ENCODE measurements at places on chromosomes 11 and 22.
A peak's percentile ranks its signal among the peaks of the same experiment; 100 is the strongest.

DNA sequence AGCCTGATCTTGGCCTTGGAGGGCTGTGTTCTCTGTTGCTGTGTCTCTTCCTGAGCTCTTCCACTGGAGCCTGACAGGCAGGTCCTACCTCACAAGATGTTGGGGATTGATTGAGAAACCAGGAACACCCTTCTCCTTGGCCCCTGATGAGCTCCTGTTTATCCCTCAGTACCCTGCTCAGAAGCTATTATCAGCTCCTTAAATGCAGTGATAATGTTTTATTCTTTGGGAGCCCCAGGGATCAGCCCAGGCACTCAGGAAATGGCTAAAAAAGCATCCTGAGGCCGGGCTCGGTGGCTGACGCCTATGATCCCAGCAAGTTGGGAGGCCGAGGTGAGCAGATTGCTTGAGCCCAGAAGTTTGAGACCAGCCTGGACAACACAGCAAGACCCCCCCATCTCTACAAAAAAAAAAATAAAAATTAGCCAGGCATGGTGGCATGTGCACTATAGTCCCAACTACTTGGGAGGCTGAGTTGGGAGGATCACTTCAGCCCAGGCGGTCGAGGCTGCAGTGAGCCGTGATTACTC lies 4.9 kb upstream of the PHLDA2 start:
- DNase-seq: no peak

- no peak for DNase-seq
Observed at GRCh38 chr22:42939451-42939881, 75.5 kb downstream of the PACSIN2 start.

GRCh38 chr11:46337626-46338345 lies 9.5 kb upstream of the DGKZ start:
- no peak for DNase-seq

DNA sequence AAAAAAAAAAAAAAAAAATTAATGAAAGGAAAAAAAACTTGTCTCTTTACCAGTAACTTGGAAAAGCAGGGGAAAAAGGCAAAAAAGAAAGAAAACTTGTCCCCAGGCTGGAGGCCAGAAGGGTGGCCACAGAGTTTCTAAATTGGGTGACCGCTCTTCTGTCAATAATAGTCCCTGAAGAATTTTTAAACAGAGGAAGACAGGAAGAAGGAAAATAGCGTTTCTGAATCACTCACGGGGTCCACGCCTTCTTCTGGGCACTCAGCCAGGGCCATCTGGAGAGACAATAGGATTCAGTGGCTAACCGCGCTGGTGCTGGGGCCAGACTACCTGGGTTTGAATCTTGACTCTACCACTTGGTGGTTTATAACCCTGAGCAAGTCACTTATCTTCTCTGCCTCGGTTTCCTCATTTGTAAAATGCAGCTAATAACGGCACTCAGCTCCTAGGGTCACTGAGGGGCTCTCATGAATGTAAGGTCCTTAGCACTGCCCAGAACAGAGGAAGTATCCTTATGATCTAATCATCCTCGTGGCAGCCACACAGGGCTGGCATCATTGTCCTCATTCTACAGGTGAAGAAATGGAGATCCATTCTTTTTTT lies 7.0 kb downstream of the C11orf86 start:
- no peak for DNase-seq

- DNase-seq: no peak
Observed at GRCh38 chr22:38443628-38444521, 11.1 kb downstream of the KCNJ4 start.

DNA sequence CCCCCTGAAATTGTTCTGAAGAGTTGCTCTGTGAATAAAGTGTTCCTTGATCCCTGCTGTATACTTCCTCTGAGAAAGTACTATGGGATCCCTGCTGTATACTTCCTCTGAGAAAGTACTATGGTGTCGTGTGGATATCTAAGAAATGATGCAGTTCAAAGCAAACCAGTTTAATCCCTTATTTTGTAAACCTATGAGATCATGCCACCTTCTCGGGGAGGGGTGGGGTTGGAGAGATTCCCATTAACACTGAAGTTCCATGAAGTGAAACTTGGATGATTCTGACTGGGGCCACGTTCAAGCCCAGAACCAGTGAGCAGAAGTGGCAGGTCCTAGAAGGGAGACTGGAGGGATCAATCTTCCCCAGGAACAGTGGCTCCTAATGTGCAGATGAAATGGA lies 13.0 kb upstream of the TP53AIP1 start:
- no peak for DNase-seq

DNA sequence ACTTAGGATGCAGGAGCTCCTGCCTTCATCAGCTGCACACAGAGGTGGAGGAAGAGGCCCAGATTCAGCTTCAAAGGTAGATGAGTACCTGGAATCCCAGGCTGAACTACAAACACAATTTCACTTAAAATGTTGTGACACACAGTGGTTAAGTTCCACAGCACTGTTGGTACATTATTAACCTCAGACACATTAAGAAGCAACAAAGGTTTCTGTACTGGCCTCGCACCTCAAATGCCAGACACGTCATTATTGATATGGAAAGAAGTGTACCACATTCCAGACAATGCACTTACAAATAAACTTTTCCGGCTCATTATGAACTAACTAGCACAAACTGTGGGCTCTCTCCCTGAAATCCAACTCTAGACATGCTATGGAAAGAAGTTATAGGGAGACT lies 34.6 kb downstream of the PRDM10 start:
- DNase-seq: no peak

DNA sequence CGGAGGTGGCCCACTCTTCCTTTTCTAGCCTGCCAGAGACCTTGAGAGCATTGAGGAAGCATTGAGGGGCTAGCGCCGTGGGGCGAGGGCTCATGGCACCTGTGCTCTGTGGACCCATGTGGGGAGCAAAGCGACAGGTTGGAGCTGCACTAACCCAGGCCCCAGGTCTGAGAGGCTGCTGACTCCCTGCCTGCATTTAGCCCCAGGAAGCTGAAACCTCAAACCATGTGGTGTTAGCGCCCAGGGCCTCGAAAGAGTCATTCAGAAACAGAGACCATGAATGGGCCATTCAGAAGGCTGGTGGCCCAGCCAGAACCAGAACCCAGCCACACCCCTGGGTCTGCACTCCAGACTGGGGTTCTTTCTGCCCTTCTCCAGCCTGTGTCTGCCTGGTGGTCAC lies 88.6 kb downstream of the BCR start:
- no peak for DNase-seq

DNA sequence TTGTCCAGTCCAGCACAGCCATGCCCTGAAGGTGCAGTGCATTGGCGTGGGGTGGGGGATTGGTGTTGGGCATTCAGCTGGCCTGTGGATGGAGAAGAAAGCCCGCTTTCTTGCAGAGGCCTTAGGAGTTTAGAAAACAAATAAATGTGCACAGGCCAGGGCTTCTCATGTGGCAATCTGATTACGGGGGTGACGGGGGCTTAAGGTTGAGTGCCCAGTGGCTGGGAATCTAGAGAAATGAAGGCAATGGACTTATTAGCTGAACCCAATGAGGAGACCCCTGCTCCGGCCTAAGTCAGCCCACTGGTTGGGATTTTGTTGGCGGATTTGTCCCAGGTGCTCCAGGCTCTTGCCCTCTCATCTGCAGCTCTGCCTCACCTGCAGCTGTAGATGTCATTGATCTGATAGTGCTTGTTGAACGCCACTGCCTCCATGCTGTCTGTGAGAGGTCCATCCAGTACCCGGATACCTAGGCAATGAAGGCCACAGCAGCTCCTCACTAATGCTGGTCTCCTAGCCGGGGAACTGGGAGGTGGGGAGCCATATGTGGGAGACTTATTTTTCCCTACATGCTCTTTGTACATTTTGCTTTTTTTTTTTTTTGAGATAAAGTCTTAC lies 6.2 kb downstream of the PCSK7 start:
- no peak for DNase-seq

DNA sequence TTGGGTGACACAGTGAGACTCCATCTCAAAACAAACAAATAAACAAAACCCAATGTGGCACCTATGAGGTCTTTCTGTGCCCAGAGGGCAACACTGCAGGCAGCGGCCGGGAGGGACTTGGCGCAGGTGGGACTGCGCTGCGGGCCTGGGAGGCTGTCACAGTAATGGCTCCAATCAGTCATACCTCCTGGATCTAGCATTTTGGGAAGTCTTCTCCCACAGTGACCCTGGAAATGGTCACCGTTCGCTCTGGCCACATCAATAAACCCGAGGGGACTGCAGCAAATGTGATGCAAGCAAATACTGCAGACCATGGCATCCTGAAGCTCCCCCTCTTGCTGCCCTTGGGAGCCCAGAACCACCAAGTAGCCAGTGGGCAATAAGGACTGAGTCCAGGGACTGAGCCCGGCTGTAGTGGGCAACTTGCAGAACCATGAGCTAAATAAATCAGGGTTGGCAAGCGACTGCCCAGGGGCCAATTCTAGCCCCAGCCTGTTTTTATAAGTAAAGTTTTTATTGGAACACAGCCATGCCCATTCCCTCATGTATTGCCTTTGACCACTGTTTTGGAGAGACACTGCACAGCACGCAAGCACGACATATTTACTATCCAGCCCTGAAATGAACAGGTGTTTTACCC lies 15.4 kb downstream of the SHANK2 start:
- no peak for DNase-seq

DNA sequence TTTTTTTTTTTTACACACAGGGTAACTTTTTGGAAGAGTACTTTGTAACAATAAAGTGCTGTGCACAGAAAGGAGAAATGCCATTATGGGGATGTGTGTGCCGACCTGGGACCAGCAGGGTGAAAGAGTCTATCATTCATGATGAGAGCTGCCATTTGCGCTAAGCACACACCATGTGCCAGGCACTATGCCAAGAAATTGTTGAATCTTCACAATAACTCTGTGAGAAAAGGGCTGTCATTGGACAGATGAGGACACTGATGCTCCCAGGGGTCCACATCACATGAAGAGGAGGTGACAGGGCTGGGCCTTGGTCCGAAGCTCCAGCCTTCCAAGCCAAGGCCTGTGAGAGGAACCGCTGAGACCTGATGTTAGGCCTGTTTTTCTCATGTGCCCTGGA lies 5.6 kb downstream of the DUSP18 start:
- DNase-seq: no peak

DNA sequence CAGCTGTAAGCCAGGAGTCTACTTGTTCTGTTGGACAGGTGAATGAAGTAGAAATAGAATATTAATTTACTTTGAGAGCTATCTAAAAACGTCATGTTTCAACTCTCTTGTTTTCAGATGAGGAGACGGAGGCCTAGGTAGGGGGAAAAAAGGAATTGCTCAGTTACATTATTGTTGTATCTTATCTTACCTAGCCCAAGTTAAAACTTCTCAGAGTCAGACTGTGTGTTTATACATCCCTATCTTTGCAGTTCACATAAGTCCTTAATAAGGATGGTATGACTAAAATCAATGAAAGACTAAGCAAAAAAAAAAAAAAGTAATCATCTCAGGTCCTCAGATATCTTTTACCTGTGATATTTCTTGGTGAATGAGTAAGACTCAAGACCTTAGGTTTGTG lies 62.8 kb downstream of the TEAD1 start:
- DNase-seq: no peak

- DNase-seq: no peak
Observed at GRCh38 chr22:27004434-27004833, 347.0 kb downstream of the MIAT start.

DNA sequence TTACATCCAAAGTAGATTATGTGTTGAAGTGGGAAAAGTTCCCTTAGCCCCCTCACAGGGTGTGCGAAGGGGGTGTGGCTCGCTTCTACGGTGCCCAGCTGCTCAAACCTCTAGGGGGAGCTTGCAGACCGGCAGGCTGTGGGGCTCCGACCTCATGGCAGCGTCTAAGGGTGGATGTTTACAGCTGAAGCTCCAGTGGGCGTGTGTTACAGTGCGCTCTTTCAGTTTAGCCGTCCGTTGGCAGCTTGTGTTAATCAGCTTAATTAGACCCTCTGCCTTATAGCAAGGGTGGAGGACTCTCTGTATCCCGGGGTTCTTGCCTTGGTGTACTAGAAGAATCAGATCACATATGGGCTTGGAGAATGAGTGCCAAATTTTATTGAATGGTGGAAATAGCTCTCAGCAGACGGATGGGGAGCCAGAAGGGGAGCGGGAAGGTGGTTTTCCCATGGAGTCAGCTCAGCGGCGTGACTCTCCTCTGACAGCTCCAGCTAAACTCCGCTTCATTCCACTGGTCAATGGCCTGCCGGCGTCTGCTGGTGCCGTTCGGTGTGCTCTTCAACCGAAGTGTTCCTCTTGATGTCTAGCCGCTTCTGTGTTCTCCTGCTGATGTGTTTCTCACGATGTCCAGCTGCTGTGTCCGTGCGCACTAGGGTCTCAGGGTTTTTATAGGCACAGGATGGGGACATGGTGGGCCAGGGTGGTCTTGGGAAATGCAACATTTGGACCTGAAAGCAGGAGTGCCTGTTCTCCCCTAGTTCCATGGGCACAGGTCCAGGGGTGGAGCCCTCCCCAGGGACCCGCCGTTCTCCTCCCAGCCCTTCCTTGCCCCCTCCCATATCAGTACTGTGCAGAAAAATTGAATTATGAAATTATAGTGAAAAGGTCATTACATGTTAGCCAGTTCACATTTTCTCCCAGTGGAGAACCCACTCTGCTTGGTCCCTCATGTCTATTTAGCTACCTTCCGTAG lies 28.6 kb upstream of the OR10G7 start:
- no peak for DNase-seq

DNA sequence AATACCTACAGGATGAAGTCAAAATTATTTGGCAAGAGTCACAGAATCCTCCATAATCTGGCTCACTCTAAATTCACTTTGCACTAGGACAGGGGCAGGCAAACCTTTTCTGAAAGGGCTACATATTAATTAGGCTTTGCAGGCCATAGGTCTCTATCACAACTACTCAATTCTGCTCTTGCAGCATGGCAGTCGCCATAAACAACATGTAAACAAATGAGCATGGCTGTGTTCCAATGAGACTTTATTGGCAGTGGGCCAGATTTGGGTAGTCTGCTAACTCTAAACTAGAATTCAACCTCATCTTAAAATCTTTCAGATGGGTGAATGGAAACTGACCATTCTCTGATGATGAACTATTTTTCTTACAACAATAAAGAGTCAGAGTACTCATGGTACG lies 5.8 kb downstream of the THRSP start:
- DNase-seq: no peak

GRCh38 chr11:1652771-1653540 lies 23.4 kb downstream of the KRTAP5-5 start:
- peak; percentile 67 for DNase-seq

DNA sequence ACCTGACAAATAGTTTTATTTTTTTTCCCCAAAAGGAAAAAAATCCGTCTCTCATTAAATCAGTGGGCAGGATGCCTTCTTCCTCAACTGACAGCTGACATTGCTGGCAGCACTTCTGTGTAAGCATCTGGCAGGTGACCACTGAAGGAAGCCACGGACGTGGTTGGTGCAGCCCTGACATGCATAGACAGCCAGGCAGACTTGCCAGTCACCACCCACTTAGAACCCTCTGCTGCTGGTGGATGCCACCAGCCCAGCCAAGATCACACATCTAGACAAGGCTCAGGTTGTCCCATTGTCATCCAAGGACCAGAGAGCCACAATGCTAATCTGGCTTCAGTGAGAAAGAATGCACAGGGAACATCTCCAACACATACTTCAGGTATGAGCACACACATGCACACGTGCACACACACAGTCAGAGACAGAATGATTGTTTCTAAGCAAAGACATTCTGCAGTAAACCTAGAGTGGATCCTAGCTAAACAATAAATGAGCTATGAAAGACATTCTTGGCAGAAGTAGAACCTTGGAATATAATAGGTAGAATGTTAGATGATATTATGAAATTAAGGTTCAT lies 49.8 kb upstream of the BMAL1 start:
- no peak for DNase-seq

Measured in T-helper 2 cell (primary cell).